ENCODE measurements at places on chromosomes 2 and 18.

DNA sequence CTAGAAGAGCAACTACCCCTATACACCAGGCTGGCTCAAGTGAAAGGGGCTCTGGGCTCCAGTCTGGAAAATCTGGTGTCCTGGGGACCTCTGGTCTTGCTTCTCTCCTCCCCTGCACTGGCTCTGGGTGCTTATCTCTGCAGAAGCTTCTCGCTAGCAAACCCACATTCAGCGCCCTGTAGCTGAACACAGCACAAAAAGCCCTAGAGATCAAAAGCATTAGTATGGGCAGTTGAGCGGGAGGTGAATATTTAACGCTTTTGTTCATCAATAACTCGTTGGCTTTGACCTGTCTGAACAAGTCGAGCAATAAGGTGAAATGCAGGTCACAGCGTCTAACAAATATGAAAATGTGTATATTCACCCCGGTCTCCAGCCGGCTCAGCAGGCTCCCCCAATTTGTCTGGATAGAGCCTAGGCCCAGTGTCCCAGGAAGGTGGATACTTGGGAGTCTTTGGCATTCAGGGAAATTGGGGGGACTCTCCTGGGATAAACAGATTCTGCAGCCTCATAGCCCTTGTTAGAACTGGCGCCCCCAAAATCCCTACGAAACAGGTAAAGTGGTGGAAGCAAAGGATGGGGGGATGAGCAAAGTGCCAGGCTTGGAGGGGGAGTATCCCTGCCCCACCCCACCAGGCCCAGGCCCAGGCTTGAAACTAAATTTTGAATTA is 2.5 kb upstream of the HOXD4 start:
- DNase-seq = no peak

- DNase-seq = no peak
These were observed 244.3 kb upstream of the APCDD1 start for GRCh38 chr18:10210057-10210633.

GRCh38 chr2:110116033-110116710 is 550 bp upstream of the MALL start:
- DNase-seq = no peak

DNA sequence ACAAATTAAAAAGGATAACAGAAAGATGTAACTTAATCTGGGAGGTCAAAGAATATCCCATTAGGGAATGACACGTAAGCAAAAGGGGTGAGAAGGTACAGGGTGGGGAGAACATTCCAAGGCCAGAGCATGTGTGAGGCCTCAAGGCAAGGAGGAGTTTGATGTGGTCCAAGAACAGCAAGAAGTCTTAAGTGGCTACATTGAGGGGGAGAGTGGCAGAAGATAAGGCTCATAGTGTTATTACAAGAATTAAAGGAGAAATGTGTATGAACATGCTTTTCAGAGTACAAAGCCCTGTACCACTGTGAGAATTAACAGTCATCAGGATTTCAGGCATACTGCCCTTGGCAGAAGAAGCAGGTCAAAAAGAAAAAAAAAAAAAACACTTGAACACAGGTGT is 174.4 kb upstream of the ERBB4 start:
- DNase-seq = no peak

GRCh38 chr18:35803551-35803950 is 168.9 kb upstream of the RMP24 start:
- no peak for DNase-seq

DNA sequence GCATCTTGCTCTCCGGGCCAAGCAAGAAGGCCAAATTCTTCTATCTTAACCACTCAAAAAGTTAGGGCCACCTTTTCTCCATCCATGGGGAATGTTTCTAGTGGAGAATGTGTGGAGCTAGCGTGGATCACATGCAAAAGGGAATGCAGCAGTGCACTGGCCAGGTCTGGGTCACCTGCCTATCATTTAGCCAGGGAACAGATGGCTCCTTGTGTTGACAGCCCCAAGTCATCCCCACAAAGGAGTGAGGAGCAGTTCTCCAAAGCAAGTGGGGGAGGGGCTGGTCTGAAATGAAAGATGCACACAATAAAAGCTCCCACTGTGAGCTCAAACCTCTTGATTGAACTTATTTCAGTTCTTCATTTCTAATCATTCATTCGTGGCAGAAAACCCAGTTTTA is 19.1 kb downstream of the EPB41L3 start:
- no peak for DNase-seq

GRCh38 chr18:63539904-63540510 is 2.2 kb upstream of the SERPINB12 start:
- DNase-seq = no peak

GRCh38 chr2:121242175-121242875 is 42.7 kb downstream of the TFCP2L1 start:
- DNase-seq = no peak

DNA sequence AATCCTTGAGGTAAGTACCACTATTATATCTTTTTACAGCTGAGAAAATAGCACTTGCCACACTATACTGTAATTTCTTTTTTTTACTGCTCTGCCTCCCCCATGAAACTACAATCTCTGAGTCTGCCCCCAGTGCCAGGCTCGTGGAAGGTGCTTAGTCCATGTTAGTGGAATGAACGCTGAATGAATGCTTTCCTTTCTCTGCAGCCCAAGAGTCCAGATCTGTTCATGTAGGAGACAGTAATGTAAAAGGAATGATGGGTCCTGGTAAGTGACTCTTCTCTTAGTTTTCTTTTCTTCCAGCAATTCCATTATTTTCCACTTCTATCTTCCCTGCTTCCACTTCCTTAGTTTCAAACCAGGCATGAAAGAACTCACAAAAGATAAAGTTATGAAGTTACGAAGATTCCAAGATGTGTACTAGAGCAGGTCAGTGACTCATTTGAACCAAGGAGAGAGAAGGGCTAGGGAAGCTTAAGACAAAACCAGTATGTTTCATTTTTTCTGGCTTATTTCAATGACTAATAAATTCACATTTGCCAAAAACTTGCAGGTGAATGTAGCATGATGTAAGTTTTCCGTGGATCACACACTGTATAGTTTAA is 46.0 kb downstream of the ARHGEF33 start:
- DNase-seq = no peak

GRCh38 chr2:201790291-201790690 is 9.6 kb upstream of the ALS2 start:
- no peak for DNase-seq

DNA sequence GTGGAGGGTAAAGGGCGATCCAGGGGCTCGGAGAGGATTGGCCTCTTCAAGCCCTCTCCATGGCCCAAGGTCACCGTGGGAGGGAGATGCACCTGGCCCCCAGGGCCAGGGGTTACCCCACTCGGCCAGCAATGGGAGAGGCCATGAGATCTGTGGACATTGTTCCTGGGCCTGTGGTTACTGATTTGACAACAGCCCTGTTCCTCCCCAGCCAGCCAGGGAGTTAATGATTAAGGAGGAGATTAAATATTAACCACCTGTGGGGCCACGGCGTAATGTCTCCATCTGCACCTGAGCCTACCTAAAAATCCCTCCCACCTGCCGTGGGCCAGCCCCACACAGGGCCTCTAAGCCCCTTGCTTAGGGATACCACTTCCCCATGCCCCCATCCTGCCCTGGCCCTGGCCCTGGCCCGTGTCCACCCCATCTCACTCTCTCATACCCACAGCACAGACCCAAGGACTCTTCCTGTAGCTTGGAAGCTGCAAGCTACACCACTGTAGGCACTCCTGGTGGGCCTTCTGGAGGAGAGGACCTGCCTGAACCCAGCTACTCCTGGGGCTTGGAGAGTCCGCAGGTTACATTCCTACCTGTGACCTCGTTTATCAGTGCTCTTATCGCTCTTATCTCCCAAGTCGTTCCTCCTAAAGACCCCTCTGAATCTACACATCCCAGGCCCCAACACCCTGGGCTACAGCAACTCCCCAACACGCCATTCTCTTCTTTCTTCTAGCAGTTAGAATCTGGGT is 32.1 kb downstream of the ZFP36L2 start:
- DNase-seq = no peak

DNA sequence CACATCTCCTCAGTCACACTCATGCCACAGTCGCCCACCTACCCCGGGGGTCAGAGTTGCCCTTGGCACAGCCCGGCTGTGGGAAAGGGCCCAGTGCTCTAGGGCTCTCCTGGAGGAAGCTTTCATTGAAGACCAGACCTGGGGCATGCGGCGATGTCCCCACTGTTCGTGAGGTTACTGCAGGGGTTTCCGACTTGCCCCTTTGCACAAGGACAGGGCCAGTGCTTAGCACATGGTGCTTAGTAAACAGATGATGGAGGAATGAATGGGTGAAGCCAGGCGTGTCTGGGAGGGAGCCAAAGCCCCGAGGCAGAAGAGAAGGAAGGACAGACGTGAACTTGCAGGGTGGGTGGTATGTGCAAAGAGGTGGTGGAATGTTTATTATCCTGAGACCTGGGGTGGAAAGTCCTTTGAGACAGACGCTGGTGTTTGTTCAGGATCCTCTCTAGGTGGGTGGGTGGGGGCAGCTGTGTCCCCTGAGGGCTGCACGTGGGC is 205.9 kb upstream of the ARL4C start:
- DNase-seq = no peak

Measured in stimulated activated CD4-positive, alpha-beta T cell treated with anti-CD3 and anti-CD28 coated beads, Interleukin-12 subunit alpha, Interleukin-12 subunit beta, amount 100 ng/mL, for 24 hours (primary cell).